ENCODE measurements at places on chromosomes 13 and 19. TPM values are rescaled to one million over a fixed set of nuclear protein-coding genes. Genes with fewer than 3 reads are reported as not detected.

- H3K27ac ChIP-seq, result no peak overlapping the region
- no peak for DNase-seq
- H3K4me3 ChIP-seq, result no peak overlapping the region
- H3K27me3 ChIP-seq, result peaks cover 5% of the 10 kb centered on the region
- no peaks in the 10 kb centered on the region for H3K4me1 ChIP-seq
- H3K36me3 ChIP-seq, result no peaks in the 10 kb centered on the region
Observed at GRCh38 chr13:109728791-109729731, 57.3 kb downstream of the IRS2 start.

- H3K27ac ChIP-seq, result no peak overlapping the region
- no peak overlapping the region for H3K4me3 ChIP-seq
- peak; percentile 21 for DNase-seq
- peaks cover 70% of the 10 kb centered on the region for H3K4me1 ChIP-seq
Observed at GRCh38 chr13:40619479-40619814, 47.0 kb downstream of the FOXO1 start.

DNA sequence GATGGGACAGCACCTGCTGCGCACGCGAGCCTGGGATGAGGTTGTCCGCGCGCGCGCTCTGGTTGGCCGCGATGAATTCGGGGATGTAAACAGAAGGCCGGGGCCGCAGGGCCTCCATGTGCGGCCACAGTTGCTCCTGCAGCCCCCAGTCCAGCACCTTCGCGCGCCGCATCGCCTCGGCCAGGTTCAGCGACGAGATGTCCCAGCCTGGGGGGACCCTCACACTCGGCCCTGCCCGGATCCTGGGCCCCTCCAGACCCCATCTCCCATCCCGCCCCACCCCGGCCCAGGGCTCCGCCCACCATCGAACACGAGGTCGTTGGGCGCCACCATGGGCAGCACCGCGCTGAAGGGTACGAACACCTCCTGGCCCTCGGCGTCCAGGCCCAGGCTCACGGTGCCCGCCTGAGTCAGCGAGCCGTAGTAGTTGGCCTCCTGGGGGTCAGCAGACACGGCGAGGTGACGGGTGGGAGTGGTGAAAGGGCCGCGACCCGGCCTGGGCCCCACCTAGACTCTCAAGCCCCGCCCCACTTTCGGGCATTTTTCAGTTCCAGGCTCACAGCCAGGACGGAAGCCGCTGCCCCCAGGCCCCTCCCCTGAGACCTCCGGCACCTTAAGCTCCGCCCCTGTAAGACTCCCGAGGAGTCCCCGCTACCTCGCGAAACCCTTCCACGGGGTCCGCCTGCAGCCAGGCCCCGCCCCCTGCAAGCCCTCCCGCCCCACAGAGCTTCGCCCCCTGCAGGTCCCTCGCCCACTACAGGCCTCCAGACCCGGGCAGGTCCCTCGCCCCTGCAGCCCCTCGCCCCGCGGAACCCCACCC lies 1.1 kb downstream of the ISYNA1 start:
- H3K36me3 ChIP-seq, result peaks cover 10% of the 10 kb centered on the region
- peak overlapping the region; percentile 78 for H3K4me3 ChIP-seq
- no peak for DNase-seq
- H3K27me3 ChIP-seq, result no peaks in the 10 kb centered on the region
- peaks cover 66% of the 10 kb centered on the region for H3K4me1 ChIP-seq

DNA sequence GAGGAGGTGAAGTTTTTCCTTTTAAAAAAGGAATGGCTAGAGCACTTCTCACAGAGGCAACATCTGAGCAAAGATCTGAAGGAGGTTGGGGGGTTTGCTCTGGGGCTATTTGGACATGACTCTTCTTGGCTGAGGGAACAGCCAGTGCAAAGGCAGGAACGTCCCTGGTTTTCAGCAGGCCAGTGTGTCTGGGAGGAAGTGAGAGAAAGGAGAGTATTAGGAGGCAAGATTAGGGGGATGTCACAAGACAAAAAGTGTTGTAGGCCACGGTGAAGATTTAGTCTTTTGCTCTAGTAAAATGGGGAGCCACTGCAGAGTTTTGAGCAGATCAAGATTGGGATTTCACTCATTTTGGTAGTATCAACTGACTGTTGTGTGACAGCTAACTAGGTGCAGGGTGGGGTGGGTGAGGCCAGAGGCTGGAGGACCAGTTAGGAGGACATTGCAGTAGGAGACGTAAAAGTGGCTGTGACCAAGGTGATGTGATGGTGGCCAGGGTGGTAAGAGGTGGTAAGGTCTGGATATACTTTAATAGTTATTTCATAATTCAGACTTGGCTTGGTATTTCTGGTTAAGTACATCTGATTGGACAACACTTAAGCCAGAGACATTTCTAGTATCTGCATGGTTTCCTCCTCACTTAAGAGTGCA lies 40.6 kb downstream of the WDFY2 start:
- no peaks in the 10 kb centered on the region for H3K27me3 ChIP-seq
- H3K4me1 ChIP-seq, result peaks cover 48% of the 10 kb centered on the region
- H3K4me3 ChIP-seq, result no peak overlapping the region
- H3K27ac ChIP-seq, result no peak overlapping the region

The APOC1 gene
- not detected for total RNA-seq

Data from esophagus muscularis mucosa (tissue), 4 donors.